ENCODE measurements at places on chromosomes 3 and 15.
A peak's percentile ranks its signal among the peaks of the same experiment; 100 is the strongest.

DNA sequence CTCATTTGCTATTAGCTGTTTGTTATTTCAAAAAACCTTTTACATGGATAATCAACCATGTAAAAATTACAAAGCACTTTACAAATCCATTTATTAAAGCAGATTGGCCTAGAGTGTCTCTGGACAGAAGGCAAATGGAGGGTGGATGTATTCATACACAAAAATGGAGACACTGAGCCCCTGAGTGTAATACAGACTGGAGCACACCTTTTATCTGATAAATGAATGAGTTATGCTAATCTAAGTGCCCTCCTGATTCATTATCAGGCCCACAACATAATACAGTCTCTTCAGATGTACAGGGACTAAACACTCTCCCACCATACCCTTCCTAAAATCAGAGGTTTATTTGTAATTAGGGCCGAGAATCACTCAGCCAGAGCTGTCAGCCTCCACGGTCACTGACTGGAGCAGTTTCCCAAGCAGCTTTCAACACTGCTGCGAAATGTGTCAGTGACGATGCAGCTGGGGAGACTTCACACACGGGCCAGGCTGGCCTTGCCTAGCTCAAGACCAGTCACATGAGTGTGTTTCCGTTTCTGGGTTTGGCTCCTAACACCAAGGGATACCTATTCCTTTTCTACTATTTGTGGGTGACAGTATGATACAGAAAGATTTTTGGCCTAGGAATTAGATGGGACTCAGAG, 271.8 kb downstream of the ZIC1 start:
- DNase-seq, result no peak

DNA sequence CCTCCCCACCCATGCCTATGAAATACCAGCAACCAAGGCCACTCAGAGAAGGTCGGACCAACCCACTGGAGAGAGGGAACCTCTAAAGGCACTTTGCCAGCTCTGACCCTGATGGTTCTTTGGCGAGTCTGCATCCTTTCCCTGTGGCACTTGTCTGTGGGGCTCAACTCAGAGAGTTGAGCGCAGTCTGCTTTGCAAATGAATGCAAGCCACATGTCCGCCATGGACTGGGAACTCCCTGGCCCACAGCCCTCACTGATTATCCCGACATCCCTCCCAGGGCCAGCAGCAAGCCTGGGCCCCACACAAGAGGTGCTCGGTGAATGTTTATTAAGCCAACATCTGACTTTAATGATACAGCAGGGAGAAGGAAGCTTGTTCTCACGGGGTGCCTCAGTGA, 55.5 kb upstream of the HES1 start:
- no peak for DNase-seq

- no peak for DNase-seq
Measured at GRCh38 chr15:66912001-66912400, 153.4 kb upstream of the SMAD3 start.

GRCh38 chr15:40468898-40469331, 1.9 kb upstream of the CHST14 start:
- no peak for DNase-seq

- DNase-seq, result peak; percentile 8
Measured at GRCh38 chr15:66253418-66254088, at the start of gene MEGF11. TSS of gene MEGF11 (minus strand) at chr15:66253750. CDS start at chr15:66128403, 125,347 bp downstream.

GRCh38 chr3:10577486-10577885, 72.1 kb upstream of the ATP2B2 start:
- no peak for DNase-seq

DNA sequence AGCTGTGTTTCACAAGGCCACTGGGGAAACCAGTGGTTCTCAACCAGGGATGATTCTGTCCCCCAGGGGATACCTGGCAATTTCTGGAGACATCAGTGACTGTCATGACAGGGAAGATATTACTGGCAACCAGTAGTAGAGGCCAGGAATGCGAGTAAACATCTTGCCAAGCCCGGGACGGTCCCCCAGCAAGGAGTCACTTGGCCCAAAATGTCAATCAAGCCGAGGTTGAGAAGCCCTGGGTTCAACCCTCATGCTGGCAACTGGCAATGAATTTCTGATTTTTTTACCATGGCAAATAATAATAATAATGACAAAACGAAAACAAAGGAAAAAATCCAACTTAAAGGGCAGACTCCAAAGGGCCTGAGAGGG, 65.5 kb upstream of the RPL32 start:
- DNase-seq, result no peak

DNA sequence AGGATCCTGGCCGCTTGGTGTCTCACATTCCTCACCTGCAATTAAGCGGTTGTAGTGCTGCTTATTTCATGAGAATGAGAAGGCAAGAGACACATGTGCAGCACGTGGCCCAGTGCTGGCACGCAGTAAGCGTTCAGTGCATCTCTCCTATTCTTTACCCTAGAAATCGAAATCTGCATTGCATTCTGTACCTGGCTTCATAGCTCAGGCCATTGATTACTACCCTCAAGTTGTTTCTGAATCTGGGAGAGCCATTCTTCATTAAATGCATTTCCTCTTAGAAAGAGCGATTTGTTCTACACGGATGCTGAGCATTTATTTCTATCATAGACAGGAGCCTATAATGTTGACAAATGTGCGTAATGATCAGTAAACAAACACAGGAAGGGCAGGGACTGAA, 168.9 kb downstream of the MAGI1 start:
- DNase-seq, result no peak

- DNase-seq, result no peak
Measured at GRCh38 chr3:59429198-59429597, 379.4 kb upstream of the CFAP20DC start.

DNA sequence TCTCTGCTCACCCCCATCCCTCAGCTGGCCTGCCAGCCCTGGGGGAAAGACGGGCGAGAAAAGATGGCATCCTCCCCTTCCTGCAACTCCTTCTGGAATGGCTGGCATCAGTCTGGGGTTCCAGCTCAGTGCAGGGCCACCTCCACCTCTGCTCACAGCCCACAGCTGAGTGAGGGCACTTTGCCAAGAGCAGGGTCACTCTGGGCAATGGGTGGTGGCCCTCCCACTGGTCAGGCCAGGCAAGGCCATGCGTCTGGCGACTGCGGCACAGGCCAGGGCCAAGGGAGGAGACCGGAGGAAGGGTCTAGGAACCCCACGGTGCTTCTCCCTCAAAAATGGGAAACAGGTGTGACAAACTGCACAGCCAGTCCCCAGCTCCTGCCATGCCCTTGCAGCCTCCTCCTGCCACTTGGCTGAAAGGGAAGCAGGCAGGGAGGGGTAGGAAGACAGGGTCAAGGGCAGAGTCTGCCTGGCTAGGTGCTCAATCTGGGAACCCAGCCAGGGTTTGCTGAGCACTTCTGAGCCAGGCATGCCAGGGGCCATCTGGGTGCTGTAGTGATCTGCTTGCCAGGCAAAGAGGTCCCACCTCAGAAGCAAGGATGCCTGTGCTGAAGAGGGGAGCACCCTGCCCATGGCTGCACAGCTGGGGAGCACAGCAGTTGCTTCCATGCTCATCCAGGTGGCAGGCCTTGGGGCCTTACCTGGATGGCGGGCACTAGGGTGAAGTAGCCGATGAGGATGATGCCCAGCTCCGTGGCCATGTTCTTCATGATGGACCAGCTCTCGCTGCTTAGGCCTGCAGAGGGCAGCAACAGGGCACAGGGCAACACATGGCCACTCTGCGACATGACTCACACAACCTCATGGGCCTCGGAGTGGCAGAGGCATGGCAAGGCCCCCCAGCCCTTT, 41.2 kb downstream of the PTPN23 start:
- DNase-seq, result peak; percentile 6

DNA sequence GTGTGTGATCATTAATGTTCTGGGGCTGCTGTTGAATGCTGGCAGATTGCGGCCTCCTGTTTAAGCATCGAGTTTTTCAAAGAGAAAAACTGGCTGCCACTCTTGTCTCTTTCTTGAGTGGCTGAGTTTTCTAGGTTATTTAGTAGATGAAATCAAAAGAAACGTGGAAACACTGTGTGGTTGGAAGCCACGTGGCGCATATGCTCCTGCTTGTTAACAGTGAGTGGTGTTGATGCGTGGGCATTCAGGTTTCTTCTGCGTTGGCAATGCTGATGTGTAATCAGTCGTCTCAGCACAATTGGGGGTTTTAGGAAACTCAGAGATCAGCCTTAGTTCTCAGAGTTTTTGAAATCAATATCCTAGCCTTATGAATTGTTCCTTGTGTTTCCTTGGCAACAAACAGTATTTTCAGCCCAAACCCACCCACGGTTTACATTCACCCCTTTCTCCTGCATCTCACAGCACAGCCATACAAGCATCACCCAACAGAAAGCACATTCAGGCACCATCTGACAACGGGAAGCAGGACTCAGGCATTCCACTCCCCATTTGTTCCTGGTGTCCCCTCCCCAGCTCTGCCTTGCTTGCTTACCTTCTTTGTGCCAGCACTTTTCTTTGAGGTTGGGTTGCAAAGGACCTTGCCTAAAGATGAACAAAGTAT, 74.7 kb downstream of the SEC22A start:
- DNase-seq, result no peak

DNA sequence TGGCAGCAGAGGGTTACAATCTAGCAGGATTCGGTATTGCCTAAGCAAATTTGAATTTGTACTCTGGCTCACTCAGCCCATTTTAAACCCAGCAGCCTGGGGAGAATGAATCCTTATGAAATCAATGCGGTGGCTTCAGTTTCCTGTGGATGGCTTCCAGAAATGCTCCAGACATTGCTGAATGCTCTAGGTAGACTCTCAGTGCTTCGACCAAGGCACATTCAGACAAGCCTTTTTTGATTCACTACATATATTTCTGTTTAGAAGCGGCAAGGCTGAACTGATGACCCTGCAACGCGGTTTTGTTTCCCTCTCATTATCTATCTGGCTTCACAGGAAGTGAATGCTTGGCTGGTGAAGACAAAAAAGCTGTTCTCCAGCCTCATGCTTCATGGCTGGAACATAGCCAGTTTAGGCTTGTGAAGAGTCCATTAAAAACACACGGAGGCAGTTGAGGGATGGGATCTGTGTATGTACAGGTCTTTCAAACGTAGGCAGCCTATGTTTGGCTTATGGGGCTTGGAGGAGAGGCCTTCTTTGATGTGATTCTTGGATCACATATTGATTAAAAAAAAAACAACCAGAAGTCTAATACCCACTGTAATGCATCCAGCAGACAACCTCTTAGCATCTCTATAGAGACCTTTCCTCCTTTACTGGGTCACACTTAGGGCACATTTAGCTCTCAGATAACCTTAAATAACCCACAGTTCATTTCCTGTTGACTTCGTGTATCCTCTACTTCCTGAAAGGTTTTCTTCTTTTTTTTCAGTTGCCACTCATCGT, 400.2 kb upstream of the TBL1XR1 start:
- DNase-seq, result peak; percentile 94

DNA sequence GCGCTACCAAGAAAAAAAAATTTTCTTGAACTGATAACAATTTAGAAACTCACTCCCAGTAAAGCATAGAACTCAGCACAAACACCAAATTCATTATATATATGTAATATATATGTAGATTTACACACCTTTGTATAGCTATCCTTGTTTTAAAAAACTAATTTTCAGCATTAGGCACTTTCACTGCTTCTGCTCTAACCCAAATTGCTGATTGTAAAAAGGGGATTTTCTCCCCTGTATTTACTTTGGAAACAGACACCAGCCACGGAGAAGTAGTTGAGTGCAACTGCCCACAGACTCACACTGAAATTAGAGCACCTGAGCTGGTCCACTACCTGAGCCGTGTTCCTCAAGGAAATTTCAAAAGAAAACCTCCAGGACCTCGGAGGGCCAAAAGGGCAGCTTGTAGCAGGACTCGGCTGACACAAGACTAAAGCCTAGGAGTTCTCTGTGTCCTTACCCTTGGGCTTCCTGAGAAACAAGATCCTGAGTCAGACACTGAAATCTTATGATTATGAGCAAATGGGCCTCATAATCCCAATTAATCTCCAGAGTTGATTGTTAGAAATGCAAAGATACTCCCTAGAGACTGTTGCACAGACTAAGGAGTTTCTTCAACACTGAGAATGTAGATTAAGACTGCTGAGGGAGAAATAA, 106.0 kb downstream of the TNIK start:
- no peak for DNase-seq
